ENCODE measurements at places on chromosomes 1 and 21.

- DNase-seq, result no peak
Observed at GRCh38 chr1:243236604-243237252, 18.4 kb downstream of the CEP170 start.

DNA sequence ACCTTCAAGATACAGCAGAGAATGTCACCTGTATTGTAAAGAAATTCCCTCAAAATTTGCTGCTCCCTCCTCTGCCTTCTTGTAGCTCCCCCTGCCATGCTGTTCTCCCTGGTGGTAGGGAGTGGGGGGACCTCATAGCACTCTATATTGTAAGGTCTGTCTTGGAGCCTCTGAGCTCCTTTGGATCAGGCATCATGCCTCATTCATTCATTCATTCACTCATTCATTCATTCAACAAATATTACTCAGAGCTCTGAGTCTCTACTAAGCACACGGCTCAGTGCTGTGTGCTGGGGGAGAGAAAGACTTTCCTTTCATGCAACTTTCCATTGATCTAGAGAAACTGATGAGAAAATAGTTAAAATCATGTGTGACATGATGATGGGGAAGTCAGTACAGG, 27.1 kb upstream of the EPHB2 start:
- DNase-seq, result no peak

- no peak for DNase-seq
Observed at GRCh38 chr21:43355266-43355924, 71.5 kb downstream of the SIK1 start.

GRCh38 chr1:214260561-214261205, 20.3 kb upstream of the SMYD2 start:
- no peak for DNase-seq

- DNase-seq, result no peak
Observed at GRCh38 chr1:24920533-24920925, 9.5 kb downstream of the RUNX3 start.

DNA sequence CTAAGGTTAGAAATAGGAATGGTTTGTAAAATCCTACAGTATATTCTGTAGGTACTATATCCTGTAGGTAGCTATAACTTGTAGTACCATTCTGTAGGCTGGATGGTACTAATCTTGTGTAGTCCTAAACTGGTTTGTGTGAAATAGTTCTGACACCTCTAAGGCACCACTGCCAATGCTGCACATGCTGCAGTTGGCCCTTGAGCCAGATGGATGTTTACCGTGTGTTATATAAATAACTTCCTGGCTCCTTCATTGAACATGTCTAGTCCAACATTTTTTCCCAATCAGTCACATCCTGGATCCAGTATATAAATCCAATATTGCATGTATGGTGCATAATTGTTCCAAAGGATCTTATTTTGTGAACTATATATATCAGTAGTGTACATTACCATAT, 89.5 kb upstream of the GNG4 start:
- DNase-seq, result no peak

- DNase-seq, result no peak
Observed at GRCh38 chr1:181043025-181043888, 9.5 kb downstream of the MR1 start.

DNA sequence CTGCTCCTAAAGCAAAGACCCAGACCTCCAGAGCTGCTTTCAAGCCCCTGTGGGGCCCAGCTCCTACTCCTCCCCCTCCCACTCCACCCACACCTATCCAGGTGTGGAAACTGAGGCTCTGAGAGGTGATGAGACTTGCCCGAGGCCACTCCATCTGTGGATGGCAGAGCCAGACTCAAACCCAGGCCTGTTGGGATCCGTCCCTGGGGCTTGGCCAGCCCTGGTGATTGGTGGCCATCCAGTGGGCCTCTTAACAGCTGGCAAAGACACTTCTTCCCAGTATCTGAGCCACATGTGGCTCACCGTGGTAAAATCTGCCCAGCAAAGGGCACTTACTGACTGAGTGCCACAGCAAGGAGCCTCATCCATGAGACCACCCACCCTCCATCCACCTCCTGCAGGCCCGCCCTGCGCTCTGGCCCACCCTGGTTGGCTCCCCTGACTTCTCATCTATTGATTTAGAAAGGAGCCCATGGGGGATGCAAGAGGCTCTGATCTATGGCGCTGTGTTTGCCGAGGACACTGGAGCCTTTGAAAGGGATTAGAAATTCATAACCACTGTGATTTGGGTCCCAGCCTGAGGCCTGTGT, 398.5 kb downstream of the PTPRU start:
- DNase-seq, result no peak

DNA sequence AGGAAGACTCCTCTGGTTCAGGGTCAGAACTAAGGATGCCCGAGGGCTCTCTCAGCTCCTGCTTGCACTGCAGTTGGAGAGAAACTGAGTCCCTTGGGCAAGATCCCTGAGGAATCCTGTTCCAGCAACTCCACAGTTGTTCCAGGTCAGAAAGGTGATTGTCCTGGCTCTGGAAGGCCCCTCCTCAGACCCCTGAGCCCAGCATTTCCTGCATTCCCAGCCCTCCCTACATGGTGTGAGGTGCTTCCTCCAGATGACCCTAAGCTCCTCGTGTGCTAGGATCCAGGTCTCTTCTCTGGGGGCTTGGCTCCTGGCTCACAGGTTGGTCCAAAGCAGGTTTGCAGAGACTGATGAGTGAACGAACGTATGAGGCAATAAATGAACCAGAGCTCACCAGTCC, 11.5 kb downstream of the LDLRAD1 start:
- DNase-seq, result no peak

GRCh38 chr1:121558514-121558913, 373.7 kb downstream of the SRGAP2C start:
- DNase-seq, result no peak

DNA sequence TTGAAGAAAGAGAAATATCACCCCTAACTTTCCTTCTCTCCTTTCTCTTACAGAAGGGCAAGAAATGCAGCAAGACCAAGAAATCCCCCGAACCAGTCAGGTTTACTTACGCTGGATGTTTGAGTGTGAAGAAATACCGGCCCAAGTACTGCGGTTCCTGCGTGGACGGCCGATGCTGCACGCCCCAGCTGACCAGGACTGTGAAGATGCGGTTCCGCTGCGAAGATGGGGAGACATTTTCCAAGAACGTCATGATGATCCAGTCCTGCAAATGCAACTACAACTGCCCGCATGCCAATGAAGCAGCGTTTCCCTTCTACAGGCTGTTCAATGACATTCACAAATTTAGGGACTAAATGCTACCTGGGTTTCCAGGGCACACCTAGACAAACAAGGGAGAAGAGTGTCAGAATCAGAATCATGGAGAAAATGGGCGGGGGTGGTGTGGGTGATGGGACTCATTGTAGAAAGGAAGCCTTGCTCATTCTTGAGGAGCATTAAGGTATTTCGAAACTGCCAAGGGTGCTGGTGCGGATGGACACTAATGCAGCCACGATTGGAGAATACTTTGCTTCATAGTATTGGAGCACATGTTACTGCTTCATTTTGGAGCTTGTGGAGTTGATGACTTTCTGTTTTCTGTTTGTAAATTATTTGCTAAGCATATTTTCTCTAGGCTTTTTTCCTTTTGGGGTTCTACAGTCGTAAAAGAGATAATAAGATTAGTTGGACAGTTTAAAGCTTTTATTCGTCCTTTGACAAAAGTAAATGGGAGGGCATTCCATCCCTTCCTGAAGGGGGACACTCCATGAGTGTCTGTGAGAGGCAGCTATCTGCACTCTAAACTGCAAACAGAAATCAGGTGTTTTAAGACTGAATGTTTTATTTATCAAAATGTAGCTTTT, 2.4 kb downstream of the CCN1 start:
- DNase-seq, result no peak

- DNase-seq, result no peak
Observed at GRCh38 chr1:10857687-10858086, 61.2 kb upstream of the CASZ1 start.
